CD4-positive, alpha-beta T cell treated with Interleukin-6 at 100 ng/mL for 8 hours (primary cell): ENCODE measurements at places on chromosomes 16 and 17.

DNA sequence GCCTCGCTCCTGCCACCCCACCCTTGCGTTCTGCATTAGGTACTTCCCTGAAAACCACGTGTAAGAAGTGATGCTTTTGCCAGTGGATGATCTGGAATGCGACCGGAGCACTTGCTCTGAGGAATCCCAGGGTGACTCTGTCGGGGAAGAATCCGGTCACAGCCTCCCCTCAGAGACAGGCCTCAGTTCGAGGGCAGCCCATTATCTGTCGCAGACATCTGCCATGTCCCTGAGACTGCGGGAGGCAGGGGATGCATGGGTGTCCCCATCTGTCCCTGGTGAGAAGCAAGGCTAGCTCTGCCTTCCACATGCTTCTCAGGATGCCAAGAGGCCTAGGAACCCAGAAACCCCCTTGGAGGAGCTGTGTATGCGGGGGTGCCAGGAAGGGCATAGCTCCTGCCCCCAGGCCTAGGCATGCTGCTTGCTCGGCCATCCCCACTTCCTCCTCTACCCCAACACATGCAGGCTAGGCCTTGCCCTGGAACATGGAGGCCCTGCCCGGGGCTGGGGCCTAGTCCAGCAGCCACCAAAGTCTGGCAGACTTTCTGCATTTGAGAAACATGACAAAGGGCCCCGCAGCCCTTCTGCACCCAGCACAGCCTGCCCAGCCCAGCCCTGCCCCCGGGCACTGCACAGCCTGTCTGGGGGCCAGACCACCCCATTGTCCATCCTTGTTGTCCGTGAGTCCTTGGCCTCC lies 20.5 kb downstream of the MNT start:
- no peak for DNase-seq

DNA sequence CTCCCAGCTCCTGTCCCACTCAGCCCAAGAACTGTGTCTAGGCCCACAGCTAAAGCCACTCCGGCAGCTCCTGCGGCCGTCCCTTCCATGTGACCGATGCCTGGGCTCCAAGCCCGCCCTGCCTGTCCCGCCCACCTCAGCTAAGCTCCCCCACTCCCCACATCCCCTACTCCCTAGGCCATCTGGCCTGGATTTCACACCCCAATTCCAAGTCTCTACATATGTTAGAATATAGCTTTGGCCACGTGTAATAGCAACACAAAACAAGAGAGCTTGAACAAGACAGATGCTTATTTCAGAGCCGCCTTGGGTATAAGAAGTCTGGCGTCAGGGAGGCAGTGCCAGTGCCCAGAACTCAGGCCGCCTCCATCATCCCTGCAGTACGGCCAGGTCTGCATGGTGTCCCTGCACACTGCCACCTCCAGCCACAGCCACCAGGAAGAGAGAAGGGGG lies 30.0 kb upstream of the USP22 start:
- no peak for DNase-seq

- no peak for DNase-seq
Observed at GRCh38 chr17:79990051-79990592, 45.5 kb downstream of the TBC1D16 start.

GRCh38 chr17:182050-182751 lies 751 bp upstream of the DOC2B start:
- DNase-seq: no peak

DNA sequence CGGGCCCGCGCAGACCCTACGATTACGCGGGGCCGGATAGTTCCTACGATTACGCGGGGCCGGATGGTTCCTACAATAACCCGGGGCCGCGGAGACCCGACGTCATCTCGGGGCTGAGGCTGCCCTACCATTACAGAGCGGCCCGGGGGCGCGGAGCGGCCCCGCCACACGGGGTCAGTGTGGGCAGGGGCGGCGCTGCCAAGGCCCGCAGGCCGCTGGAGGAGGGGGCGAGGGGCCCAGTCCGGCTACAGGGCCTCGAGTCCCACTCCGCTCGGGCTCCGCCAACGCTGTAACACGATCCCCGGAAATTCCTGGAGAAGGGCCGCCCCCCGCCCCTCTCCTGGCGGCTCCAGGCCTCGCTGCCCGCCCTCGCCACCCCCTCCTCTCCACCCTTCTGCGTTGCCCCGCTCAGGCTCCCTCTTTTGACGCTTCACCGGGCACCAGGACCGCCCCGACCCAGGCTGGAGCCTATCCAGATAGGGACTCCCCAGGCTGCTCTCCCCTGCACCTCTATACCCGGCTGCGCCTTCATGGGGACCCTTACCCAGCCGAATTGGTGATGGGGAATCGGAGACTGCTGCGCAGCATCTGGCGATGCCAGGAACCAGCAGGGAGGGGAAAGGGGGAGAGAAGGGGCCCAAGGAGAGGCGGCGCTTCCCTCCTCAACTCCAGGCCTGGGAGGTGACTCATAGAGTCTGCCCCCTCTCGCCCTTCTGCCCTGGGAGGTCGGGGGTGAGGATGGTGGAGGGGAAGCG lies at the start of gene RAB34:
RAB34 (minus strand) TSS at position 291 of the 755 bp plus-strand sequence. CDS start 602 bp downstream, outside the sequence.
- no peak for DNase-seq

GRCh38 chr16:87947356-87948118 lies 3.7 kb upstream of the BANP start:
- no peak for DNase-seq

DNA sequence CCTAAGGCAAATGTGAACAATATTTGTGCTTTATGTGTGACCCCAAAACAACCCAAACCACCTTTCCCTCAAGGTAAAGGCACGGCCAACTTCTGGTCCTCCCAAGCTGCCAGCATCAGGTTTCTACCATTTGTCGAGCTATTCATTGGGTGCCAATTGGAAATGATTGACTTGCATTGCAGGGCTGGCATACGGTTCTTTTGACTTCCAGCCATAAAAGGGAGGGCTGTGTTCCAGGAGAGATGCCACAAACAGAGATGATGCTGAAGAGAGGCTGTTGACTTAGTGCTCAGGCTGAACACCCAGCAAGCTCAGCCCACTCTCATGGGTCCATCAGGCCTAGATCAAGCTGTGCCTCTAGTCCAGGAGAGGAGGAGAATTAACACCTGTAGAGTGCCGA lies 252.4 kb downstream of the GRIN2A start:
- DNase-seq: no peak

DNA sequence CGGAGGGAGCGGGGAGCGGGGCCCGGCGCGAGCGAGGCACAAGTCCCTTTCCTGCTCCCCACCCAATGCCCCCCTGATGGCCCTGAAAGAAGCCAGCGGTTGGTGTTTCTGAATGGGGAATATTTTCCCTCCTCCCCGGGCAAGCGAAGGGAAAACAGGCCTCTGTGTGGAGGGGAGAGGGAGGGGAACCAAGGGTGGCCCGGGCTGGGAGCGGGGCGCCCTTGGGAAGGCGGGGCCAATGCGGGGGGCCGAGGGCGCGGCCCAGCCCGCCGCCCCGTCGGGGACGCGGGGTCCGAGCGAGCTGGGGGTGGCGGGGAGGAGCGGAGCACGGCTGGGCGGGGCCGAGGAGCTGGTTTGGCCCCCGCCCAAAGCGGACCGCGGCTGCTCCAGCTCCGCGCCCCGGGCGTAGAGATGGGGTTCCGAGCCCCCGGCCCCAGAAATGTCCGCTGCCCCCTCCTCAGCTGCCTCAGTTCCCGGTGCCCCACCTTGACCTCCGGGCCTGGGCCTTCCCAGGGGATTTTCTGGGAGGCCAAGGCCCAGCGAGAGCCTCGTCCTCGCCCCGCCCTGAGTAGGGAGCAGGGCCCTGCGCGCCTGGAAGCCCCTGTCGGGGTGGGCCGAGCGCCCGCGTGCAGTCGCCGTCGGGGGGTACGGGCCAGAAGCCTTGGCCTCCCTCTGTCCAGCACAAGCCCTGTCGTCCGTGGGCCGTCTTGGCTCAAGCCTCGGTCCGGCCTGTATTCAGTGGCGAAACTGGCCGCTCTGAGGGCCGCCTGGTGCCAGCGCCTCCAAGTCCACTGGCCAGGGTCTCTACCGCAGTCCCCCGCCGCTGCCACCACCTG lies 3.9 kb upstream of the HEXIM1 start:
- no peak for DNase-seq

DNA sequence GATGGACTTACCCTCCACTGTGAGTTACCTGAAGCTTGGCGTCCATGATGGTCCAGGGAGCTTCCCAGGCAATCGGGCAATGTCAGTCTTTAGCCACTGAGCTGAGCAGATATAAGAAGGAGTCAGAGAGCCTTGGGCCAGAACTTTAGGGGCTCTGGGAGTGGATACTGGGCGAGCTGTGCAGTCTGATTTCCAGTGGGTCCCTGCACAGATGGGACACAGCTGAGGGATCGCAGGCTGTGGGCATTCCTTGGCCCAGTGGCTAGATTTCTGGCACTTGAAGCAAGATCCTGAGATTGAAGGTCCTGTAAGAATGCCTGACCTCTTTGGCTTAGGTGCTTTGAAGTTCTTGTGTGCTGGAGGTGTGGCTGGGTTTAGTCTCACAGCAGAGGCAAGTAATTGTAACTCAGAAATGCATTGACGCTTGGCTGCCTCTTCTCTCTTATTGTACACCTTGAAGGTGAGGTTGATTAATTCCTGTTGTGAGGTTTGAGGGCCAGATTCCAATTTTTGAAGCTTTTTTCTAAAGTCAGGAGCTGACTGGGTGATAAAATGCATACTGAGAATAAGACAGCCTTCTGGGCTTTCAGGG lies 2283.8 kb downstream of the TP53TG3F start:
- no peak for DNase-seq

GRCh38 chr17:6555331-6556120 lies 829 bp downstream of the PITPNM3 start:
- DNase-seq: no peak

DNA sequence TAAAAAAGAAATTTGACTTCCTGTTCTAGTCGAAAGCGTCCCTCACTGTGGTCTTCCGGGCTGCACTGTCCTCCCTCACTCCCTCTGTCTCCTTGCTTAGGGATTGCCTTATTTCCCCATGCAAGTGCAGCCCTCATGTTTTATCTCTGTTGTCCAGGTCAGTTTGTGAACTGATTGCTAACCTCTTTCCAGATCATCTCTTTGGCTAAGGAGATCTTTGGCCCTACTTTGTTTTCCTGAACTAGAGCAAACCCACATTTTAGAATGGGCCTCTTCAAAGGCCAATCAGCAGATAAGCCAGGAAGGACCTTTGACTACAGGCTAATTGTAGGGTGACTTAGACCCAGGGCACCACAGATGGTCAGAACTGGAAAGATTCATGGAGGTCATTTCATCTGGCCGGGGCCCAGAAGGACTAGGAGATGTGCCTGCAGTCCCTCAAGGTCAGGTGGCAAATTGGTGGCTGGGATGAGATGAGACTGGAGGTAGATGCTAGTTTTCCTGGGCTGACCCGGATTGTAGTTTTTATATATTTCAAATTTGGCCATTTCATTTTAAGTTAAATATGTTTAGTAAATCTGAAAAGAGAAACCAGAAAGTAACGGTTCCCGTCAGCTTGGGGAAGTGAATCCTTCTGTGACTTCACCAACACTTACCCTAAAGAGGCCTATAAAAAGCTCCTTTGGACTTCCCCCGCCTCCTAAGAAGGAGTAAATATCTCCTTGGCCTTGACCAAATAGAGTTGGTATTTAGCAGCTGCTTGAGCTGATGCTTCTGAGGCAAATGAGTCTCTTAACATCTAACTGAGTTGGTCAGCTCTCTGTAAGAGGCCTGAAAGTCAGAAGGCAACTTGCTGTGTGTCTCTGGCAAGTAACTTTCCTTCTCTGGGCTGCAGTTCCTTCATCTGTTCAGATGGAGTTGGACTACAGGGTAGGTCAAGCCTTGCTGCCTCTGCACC lies 6.2 kb upstream of the SLC25A19 start:
- no peak for DNase-seq

DNA sequence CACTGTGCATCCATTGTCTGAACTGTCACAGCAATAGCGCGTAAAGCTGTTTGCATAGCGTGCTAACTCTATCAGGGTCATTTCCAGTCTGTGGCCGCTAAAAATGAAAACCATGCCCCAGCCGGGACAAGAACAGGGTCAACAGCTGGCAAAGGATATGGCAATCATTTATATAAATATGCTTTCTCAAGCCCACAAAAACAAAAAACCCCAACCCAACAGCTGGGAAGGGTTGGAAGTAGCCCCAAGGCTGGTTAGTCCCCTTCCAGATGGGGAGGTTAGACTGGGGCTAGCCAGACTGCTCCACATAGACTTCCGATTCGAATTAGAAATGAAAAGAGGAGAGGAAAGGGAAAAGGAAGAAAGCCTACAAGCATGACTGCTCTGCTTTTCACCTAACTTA lies 203.3 kb upstream of the TBX2 start:
- no peak for DNase-seq

- DNase-seq: no peak
Observed at GRCh38 chr17:17073030-17073564, 30.8 kb downstream of the MPRIP start.

DNA sequence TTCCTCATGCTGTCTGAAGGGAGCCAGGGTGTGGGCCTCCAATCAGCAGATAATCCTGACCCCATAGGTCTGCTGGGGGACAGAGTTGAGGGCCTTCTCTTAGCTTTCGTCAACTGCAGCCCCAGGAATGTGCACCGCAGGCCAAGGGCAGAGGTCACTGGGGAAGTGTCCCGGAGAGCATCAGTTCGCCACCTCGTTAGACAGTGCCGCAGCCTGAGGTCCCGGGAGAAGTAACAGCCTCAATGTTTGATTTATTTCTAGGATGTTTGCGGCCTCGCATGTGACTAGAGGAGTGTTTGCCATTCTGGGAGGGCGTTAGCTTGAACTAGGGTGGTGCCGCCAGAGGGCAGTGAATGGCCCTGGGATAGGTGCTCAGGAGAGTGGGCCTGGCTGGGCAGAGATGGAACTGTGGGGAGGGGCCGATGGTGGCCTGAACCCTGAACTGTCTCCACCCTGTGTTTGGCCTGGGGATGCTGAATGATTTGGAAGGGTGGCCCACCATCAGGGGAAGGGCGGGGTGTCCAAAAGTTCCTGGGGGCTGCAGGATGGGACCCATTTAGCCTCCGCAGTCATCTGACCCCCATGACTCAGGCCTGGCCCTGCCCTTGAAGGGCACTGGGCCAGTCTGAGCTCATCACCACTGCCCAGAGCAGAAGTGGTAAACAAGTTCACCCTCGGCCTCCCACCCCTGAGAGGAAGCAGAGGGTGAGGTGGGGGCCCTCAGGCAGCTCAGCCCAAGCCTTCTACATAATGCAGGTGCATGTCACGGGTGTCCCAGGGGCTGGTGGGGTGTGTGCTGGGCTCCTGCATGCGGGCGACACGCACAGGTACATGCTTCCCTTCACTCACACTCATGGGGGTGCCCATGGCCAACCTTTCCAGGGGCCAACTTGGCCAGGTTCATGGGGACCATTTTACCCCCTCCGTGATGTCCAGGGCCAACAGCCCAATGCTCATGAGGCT lies 12.4 kb upstream of the TAC4 start:
- DNase-seq: no peak

- no peak for DNase-seq
Observed at GRCh38 chr16:86848821-86849220, 270.5 kb downstream of the FOXL1 start.

- no peak for DNase-seq
Observed at GRCh38 chr17:16342979-16343378, 10.3 kb downstream of the CENPV start.

DNA sequence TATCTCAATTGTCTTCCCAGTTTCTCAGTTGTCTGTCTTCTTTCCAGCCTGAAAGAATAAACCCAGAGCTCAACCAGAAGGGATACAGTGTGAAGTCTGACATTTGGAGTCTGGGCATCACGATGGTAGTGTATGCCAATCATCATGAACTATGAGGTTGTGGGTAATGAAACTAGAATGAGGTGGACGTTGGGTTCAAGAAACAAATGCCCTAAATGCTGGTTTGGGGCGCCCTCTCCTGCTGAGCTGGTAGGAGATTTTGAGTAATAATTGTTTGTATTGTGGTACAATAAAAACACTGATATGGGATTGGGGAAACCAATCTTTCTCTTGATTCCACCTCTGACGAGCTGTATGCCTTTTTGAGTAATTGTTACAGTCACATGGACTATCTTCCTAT lies 110.4 kb downstream of the MAP2K6 start:
- no peak for DNase-seq
